Stimulated activated CD4-positive, alpha-beta T cell treated with anti-CD3 and anti-CD28 coated beads, TNF-alpha, amount 100 ng/mL, for 1 hour (primary cell): ENCODE measurements at places on chromosomes 2 and 18.

GRCh38 chr18:43596105-43596712 lies 318.9 kb upstream of the SYT4 start:
- DNase-seq: no peak

- DNase-seq: no peak
Observed at GRCh38 chr18:5747678-5748077, 147.6 kb downstream of the TMEM200C start.

DNA sequence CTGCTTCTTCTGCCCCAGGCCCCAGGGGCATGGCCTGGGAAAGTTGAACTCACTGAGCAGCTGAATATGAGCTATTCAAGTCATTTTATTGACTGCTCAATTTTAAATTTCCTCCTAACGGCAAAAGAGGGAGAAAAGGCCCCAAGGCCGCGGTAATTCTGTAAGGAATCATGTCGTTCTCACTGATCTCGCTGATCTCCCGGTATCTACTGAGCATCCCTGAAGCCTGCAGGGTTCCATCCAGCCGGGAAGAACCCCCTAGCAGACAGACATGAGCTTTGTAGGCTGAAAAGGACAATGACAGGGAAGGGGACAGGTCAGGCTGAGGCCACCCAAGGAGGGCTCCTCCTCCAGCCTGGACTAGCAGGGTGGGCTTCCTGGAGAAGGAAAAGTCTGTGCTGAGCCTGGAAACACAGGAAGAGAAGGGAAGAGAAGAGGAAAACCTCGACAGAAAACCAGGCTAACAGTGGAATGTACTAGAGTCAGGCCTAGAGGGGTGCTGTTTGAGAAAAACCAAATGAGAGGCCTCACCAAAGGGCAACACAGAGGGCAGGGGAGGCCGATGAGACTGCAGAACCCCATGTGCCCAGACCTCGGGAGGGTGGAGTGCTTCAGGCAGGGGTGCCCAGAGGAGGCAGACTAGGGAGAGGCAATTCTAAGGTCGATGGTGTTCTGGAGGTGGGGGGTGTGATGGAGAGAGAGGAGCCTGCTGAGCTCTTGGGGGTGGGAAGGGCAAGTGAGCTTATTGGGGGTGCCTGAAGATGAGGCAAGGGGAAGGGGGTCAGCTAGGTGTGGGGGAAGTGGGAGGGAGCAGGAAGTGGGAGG lies 2.9 kb upstream of the NPPC start:
- DNase-seq: no peak

- no peak for DNase-seq
Observed at GRCh38 chr2:154978710-154979109, 280.2 kb downstream of the KCNJ3 start.
